ENCODE measurements at places on chromosomes 13 and 19.

DNA sequence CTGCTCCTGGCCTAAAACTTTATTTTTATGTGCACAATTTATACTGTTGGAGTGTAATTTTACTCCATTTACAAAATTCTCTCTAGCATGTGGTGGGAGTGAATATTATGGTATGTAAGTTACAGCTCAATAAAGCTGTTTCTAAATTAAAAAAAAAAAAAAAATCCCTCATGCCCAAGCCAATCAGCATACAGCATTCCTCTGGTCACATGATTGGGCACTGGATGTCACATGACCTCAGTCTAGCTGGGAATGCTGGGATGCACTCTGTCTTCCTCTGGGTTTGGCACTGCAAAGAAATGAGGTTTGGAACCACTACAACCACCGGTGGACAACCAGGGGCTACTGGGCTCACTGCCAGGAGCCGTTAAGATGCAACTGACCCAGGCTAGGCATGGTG is 67.6 kb downstream of the ZNF557 start:
- no peak for DNase-seq

- no peak for DNase-seq
These were observed 4.8 kb downstream of the PPP6R1 start for GRCh38 chr19:55253842-55254624.

DNA sequence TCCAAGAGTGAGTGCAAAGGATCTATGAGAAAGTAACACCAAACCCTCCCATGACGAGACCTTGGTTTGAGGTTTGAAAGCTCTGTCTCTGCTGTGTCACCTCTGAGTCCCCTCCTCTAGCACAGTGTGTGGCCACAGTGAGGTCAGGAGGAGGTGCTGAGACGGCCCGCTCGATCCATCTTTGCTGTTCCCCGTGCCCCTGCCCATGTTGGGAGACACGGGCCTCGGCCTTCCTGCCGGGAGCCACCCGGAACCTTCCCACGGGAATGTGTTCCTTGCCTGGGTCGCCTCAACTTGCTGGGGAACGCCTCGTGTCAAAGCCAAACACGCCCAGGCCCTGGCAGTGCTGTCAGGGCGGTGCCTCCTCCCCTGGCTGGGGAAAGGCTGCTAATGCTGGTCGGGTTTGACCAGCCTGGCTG is 10.1 kb downstream of the NANOS3 start:
- DNase-seq, result no peak

- no peak for DNase-seq
These were observed 75.9 kb downstream of the TNFSF11 start for GRCh38 chr13:42649831-42650230.

DNA sequence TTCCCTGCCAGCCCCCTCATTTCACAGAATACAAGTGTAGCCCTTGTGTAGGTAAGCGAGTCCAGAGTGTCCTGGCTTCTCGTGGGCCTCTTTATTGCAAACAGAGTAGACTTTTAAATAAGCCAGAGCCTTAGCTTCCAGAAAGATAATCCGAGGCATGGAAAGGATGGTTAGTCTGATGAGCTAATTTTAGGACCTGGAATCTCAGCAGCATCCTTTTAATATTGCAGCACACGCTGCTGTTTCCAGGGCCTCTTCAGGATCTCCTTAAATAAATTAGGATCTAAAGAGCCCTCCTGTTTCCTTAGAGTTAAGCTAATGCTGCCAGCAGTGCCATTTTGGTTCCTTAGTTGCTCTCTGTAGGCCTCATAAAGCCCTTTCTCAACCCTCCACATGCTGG is 99.2 kb downstream of the RFC3 start:
- no peak for DNase-seq

GRCh38 chr13:20924758-20925394 is 22.3 kb upstream of the XPO4 start:
- DNase-seq, result peak; percentile 51

All from stimulated activated CD4-positive, alpha-beta T cell treated with anti-CD3 and anti-CD28 coated beads, Interleukin-1b, Interleukin-23, amount 100 ng/mL, for 24 hours (primary cell).